ENCODE measurements at places on chromosomes 2 and 18.

- no peak for DNase-seq
Measured at GRCh38 chr2:145806546-145806945, 1286.6 kb upstream of the ZEB2 start.

- DNase-seq: no peak
Measured at GRCh38 chr2:85907671-85908157, 18.9 kb upstream of the ST3GAL5 start.

DNA sequence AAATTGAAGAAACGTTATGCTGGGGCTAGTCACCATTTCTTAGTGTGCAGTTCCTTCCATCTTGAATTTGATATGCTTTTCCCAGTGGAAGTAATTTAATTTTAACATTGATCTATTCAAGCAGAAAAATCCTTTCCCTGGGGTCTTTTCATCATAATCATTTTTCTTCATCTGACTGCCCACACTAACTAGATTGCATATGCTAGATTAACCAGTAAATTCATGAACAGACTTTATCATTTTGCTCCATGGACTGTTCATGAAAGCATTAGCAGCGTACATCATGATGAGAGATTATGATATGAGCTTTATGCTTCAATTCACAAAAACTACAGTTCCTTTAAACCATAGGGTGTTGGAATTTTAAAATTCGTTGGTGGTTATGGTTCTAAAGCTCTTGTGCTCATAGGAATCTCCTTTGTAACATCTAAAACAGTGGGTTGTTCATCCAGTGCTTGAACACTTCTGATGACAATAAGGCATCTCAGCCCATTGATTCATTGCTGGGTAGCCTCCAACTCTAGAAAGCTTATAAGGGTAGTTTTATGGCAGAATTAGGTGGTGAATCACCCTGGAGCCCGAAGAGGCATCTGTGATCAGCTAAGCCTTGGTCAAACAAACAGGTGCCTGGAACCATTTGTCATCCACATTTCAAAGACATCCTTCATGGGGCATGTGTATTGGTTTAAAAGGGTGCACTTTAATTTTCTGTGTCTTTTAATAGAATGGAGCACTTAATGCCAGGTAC, 77.2 kb upstream of the NDUFV2 start:
- DNase-seq: no peak

DNA sequence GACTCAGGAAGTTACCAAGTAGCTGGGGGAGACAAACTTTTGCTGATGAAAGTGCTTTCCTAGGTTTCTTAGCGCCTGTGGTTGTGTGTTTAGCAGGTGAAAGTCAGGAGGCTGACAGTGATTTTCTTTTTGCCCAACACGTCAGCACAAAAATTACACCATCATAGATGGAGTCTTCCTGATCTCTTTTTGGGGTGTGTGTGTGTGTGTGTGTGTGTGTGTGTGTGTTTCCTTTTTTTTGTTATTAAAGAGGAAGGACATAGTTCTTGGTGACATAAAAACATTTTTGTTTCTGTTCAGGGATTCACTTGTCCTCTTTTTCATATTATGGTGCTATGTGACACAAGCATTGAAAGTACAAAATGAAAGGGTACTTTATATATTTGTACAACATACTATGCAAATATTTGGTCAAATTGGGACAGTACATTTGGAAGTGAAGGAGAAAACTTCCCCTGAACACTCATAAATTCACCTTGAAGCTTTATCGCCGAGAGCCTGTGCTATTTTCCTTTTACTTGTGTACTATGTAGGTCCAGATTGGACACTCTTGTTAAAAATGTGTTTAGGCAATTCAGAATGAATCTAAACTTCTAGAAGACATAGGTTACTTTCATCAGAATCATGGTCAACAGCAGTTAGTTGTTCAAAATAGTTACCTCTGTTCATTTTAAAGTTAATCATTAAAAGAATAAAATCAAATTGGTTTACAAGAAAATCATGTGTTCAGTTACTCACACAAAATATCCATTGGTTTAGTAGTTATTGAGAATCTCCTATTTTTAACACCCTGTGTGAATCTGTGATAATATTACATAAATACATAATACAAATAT, 491.9 kb downstream of the IRS1 start:
- DNase-seq: no peak

DNA sequence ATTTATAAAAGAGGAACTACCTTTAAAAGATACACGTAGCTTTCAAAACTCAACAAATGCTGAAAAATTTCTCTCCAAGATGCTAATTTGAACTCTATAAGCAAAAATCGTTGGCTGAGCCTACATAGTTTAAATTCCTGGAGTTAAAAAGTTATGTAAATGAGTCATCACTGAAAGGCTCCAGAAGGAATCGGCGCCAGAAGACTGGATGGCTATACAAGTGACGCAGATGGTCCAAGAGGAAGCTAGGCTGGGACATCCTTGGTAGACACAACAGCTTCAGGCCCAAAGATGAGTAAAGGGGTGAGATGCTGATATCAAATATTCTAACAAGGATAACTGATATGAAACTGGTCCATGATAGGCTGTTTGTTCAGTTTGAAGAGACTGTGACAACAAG, 22.8 kb upstream of the DNAH6 start:
- no peak for DNase-seq

DNA sequence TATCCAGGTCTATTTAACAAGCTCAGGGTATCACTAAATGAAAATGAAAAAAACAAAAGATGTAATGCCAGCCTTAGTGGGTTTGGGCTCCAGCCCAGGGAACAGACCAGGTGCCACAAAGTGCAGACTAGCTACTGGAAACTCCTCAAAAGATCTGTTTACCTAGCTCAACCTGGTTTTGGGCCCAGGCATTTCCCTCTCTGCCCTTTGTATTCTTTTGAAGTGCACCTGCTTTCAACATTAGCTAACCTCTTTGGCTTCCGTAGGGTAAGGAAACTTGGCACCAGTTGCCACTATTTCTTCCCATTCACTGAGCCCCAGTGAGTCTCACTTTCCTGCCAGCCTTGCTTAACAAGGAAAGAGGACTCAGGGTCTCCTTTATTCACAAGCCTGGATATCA, 123.6 kb upstream of the CDCA7 start:
- DNase-seq: no peak

DNA sequence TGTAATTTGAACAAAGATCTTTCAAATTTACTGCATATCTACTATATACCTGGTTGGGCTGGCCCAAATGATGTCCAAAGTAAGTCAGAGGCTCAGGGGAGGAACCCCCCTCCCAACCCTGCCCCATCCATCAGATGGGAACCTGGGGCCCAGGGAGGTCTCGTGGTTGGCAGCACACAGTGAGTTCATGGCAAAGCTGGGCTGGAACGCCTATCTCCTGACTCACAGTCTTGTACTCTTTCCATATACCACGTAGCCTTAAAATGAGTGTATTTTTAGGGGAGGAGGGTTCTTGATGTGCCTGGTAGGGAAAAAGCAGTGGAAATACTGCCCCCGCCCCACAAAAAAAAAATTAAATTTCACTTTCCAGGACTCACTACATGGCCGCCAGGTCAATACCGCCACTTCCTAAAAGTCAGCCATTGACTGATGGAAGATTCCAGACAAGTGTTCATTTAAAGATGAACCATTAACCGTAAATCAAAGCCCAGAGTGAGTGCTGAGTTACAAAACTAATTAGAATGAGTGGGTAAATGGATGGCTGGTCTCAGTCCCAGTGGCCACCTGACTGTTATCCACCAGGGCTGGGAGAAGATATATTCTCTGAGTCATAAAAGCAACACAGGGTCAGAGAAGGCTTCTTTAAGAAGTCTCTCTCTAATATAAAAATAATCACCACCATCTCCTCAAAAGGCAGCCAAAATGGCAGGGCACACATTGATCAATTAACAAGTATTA, 80.5 kb downstream of the ZBTB7C start:
- no peak for DNase-seq

DNA sequence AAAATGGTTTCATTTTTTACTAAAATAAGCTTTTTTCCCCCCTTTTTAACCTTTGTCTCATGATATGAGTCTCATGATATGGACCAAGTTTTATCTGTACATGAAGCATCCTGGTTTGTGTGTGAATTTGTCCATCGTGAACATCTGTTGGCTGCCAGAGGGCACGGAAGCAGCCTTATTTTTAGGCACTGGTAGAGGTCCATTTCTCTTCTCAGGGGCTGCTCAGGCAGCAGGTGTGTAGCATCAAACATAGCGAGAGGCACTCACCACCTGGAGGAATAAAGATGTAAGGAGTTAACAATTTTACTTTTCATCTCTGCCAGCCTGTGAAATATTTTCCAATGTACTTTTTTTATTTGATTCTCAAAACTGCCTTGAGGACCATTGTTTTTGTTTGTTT, 134.5 kb downstream of the RHBDD1 start:
- DNase-seq: no peak

DNA sequence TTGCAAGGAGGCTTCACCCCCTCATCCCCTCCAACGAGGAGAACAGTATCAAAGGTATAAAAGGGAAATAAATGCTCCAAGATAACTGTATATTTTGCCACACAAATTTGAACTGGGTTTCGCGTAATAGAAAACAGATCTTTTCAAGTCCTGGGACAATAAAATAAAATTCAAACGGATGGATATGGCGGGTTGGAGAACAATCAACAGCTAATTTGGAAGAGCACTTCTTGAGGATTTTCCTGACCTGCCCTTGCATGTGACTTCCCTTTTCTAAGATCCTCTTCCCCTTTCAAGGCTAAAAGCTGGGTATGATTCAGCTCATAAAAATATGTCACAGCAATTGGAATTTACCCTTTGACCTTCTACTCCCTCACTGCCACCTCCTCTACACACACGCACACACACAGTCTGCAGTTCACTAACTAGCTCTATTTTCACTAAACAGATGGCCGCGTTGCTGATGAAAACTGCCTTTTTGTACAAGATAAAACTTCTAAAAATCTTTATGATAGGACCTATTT, 386.9 kb downstream of the FIGN start:
- no peak for DNase-seq

DNA sequence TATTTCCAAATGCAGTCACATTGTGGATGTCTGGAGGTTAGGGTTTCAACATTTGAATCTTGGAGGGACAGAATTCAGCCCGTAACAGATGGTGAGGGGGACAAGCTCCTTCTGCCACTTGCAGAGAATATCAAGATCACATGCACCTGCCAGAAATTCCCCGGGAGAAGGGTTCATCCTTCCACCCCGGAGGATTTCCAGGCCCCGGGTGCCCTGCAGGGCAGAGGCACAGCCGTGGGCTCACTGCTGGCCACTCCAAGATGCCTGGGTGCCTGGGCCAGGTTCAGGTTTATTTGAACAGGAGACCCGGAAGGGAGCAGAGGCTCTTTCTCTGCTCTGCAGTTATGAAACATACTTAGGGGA, 38.2 kb upstream of the MGAT4A start:
- no peak for DNase-seq

DNA sequence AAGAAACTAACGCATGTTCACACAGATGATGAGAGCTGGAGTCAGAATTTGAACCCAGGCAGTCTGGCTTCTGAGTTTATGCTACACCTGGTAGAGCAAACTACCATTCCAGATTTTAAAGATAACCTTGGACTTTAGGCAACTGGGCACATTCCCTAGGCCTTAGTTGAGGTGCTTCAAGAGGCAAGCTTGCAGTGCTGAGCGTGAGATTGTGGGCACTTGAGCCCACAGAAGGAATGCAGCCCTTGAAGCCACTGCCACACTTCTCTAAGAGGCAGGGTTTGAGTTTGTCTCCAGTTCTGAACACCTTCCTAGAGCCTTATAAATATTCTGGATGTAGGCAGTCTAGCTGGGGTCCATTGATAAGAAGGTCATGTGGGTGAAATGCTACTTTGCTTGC, 216.1 kb upstream of the SLC14A2 start:
- DNase-seq: no peak

GRCh38 chr18:34867520-34867919, 157.4 kb downstream of the DTNA start:
- DNase-seq: peak; percentile 16

DNA sequence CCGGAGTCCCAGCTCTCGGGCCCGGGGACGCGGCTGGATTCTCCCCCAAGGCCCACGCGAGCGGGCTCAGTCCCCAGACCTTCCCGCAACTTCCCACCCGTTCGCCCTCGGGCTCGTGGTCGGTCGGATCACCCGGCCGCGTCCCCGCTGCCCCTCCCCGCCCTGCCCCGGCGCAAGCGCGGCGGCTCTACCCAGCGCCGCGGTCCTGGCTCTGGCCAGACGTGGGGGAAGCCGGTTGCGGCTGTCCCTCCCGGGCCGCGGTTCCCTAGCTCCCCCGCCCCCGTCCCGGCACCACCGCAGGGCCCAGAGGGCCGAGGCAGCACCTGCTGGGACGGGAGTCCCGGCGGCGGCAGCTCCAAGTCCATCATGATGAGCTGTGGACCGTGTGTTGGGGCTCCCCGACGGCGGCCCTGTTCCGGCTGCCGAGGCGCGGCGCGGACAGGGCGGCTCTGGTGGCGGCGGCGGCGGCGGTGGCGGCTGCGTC, 276 bp downstream of the NFE2L2 start:
- DNase-seq: no peak

DNA sequence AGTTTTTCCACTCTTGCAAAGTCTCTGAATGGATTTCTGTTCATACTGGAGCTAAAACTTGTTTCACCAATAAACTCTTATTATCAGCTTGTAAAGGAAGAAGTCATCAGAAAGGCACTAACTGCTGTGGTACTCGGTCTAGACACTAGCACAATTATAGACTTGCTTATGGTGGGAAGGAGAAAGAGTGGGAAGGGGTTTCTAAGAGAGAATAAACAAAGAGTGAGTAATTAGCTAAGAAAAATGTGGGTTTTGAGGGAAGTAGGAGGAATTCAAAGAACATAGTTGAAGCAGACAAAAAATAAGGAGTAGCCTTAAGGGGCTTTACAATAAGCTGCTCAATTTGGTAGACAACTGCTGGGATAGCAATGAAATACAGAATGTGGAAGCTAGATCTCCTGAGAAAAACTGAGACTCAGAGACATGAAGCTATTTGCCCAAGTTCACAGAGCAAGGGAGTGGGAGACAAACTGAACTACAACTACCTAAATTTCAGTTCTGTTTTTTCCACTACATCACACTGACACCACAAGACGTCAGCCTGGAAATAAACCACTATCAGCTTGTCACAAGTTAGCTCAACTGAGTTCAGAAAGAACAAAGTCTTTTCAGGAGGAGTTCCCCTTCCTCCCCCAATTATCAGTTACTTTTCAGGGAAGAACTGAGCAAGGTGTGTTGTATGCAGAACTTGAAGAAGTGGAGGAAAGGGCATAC, 59.7 kb downstream of the MAP4K3 start:
- peak; percentile 36 for DNase-seq

- no peak for DNase-seq
Measured at GRCh38 chr2:207734264-207734635, 22.8 kb downstream of the CCNYL1 start.

- no peak for DNase-seq
Measured at GRCh38 chr18:22939649-22940048, 6.5 kb downstream of the RBBP8 start.

GRCh38 chr18:24535527-24536295, 75.3 kb downstream of the HRH4 start:
- DNase-seq: no peak

- DNase-seq: no peak
Measured at GRCh38 chr18:35172009-35172408, 68.8 kb upstream of the ZNF397 start.

GRCh38 chr18:76064998-76065397, 430.0 kb downstream of the ZNF516 start:
- no peak for DNase-seq

Data from activated naive CD8-positive, alpha-beta T cell treated with anti-CD3 and anti-CD28 coated beads, Interleukin-2, amount 50 U/mL, for 24 hours (primary cell).